ENCODE measurements at places on chromosomes 2 and 18.

GRCh38 chr18:50008306-50008705 is 186.6 kb downstream of the MYO5B start:
- DNase-seq = no peak

- DNase-seq = no peak
These were observed 341.3 kb downstream of the TGIF1 start for GRCh38 chr18:3791238-3791637.

GRCh38 chr18:12255626-12256026 is 1.5 kb downstream of the CIDEA start:
- DNase-seq = no peak

GRCh38 chr18:59742325-59743111 is 45.3 kb upstream of the CCBE1 start:
- DNase-seq = no peak

- no peak for DNase-seq
These were observed 111.9 kb downstream of the NCK2 start for GRCh38 chr2:105856581-105856980.

DNA sequence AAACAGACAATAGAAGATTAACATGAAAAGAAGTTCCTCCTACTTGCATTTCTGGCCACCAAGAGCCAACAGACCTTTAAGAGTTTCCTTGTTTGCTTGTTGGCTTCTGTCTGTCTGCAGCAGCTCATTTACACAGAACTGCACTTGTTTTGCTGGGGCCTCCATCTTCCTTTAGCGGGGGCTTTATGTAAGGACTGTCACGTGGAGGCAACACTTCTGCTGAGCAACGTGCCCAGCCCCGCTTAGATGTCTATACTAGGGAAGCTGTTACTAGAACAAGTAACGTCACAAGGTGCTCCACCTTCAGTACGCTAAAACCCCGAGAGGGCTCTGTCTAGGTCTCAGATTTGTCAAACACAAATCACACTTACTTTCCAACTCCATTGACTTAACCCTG is 104.3 kb upstream of the PXDN start:
- DNase-seq = no peak

DNA sequence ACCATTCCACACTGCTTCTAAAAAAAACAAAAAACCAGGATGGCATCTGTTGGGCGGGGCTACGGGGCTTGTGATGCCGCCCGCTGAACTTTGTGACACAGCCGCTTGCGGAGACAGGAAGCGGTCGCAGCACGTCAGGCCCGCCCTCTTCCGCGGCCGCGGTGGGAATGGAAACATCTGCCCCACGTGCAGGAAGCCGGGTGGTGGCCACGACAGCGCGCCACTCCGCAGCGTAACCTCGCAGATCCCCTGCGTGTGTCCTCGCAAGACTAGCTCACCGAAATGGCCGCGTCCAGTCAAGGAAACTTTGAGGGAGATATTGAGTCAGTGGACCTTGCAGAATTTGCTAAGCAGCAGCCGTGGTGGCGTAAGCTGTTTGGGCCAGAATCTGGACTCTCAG is 168.5 kb downstream of the SUCLG1 start:
- DNase-seq = no peak

GRCh38 chr2:36479406-36479805 is 118.6 kb downstream of the FEZ2 start:
- DNase-seq = no peak

GRCh38 chr2:231535961-231536360 is 5.7 kb upstream of the NMUR1 start:
- no peak for DNase-seq

GRCh38 chr2:128662051-128662471 is 343.4 kb upstream of the HS6ST1 start:
- DNase-seq = no peak

GRCh38 chr2:124911560-124911959 is 886.5 kb downstream of the CNTNAP5 start:
- no peak for DNase-seq

DNA sequence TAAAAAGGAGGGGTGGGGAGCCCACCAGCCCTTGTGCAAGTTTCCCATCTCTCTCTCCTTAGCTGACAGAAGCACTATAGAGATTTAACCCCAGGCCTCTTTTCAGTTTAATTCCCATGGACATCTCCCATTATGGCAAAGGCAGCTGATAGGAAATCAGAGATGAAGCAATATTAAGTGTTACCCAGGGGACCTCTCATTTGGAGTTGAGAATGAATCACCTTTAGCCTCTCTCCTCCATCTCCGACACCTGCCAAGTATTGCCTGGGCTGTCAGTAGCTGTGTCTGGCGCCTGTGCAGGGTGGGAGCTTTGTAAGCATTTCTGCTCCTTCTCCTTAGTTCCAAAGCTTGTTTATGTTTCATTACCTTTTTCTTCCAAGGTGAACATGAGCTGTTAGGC is 109.0 kb downstream of the AQP4 start:
- no peak for DNase-seq

DNA sequence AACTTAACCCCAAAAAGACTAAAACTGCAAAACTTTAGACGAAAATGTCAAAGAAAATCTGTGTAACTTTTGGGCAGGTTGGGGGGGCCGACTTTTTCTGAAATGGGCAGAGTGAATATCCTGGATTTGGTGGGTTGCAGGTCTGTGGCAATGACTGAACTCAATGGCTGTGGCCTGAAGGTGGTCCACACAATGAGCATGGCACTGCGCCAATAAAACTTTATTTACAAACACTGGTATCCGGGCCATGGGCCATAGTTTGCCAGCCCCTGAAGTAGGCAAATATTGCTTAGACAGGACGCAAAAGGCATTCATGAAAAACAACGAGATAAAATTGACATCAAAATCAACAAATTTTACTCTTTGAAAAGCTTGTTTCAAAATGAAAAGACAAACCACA is 66.2 kb downstream of the RTP5 start:
- no peak for DNase-seq

DNA sequence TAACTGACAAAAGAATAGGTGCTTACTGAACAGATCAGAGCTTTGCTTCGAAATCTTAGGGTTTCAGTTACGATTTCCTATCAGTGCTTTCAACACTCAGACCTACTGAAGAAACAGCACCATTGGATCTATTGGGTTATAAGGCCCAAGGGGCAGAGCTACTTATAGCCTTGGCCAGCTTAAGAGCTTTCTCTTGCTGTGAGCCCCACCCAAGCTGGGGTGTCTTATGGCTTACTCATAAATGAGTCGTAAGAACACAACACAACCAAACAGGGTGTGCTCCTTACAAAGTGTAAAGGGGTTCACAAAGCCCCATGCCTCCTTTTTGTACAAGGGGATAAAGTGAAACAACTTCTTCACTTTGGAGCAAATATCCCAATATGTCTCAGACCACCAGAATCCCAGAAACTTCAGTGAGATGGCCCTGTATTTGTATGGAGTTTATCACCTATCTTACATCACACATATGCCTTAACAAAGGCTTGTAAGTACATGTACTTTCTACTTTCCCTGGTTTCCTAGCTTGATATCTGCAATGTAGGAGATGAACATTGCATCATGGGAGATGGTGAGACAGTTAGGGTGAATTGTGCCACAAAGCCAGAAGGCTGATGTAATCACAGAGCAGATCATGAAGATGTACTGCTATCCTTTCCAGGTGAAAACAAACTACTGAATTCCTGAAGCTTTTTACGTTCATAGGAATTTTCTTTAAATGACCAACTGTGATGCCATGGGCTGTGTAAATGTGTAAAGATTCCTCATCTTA is 115.5 kb upstream of the GLI2 start:
- no peak for DNase-seq

DNA sequence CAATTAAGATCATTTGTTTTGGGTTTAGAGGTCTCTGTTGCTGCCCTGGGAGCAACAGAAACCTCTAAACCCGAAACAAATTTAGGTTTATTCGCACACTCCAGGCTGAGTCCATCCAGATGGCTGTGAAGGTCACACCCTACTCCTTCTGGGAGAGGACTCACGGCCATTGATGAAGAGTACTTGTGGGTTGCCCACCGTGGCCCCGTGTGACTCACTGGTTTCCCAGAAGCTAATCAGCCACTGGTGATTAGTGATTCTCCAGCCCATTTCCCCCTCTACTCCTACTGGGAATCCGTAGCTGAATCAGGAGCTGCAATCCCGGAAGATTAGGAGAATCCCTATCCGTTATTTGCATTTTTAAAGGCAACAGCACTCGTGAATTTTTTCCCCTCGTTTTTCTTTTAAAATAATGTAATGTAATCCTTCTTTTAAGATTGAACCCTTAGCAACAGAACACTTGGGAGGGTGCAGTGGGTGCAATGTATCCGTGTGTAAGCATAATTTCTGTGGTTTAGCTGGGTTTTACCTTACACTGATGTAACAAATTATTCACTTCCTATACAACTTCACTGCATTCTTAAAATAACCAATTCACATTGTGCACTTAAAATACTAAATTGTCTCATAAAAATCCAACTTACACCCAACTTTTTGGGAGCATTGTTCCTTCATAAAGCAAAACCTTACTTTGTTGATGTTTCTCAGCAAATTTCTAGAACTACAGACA is 27.5 kb upstream of the EPAS1 start:
- no peak for DNase-seq

GRCh38 chr2:54665436-54665856 is 58.0 kb upstream of the EML6 start:
- DNase-seq = no peak

DNA sequence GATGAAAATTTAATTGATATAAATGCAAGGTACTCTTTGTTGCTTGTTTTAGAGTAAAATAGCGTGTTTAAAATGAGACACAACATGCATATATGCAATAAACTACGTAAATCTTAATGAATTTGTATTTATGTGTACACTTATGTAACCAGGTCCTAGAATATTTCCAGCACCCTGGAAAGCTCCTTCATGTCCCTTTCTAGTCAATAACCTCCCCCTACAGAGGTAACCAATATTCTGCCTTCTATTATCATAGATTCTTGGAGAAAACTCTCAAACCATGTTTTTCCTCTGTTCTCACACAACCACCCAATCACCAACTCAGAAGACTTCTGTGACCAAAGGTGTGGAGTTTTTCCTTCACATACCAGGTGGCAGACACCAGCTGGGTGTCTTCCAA is 79.6 kb upstream of the THUMPD2 start:
- no peak for DNase-seq

GRCh38 chr18:25875551-25876240 is 214.7 kb downstream of the SS18 start:
- DNase-seq = no peak

DNA sequence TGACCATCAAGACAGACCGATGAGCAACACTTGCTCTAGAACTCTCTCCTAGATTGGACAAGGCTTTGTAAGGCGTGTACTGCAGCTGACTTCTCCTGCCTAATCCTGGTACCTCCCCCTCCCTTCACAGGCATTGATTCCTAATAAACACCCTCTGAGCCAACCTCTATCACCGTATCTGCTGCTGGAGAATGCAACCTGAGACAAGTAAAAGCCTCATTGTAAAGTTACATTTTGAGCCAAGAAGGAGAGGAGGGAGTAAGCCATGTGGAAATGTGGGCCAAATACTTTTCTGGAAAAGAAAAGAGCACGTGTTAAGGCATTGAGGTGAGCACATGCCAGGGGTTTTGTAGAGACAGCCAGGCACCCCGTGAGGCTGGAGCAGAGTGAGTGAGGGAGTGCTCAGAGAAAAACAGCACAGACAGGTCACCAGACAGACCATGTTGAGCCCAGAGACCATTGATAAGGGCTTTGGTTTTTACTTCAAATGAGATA is 2.6 kb upstream of the WDFY1 start:
- no peak for DNase-seq

DNA sequence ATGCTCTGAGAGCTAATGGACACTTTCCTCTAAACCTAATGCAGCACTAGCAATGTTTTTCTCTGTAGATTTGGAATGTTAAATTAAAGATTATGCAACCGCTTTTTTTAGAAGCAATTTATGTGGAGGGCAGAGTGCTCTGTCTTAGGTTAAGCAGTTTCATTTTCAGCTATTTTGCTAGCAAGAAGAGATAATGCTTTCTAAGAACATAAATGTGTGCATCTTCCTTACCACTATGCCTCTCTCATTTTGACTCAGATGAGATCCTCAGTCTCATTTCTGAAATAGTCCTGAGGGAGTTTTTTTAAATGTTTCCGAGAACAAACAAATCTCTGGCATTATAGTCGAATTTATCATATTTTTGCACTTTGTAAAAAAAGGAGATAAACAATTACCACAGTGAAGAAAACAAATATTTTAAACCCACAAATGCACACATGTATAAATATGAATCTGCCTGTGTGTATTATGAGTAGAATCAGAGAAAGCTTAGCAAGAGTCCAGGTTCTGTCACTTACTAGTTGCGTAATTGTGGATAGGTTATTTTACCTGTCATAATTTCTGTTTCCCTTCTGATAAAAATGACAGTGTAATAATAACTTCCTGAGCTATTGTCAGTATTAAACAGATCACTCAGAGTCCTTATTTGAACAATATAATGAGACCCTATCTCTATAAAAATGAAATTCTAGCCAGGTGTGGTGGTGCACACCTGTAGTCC is 207.7 kb upstream of the CRIM1 start:
- no peak for DNase-seq

DNA sequence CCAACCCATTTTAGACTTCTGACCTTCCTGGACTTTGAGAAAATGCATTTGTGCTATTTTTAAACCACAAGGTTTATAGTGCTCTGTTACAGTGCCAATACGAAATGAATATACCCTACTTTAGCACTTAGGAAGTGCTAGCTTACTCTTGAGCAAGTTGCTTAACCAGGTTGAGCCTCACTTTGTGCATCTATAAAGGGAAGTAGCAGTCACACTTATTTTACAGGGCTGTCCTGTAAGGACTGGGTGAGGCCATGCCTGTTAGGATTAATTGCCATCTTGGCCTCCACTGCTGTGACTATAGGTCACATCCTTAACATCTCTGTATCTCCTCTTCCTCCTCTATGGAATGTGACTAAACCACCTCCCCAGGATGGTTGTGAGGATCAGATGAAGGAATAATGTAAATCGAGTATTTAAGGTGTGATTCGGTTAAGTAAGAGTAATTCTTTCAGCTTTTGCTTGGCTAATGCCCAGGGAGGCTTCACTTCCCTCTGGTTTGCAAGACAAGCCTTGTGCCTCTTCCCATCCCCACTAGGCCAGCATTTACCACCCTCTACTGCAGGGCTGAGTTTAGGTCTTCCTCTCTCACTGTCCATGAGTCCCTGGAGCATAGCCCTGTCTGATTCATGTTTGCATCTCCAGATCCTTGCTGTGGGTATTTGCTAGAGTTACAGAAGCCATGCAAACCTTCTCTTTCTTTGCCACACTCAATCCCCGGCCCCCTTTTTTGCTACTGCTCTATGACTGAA is 341.2 kb downstream of the ZNF521 start:
- DNase-seq = no peak

GRCh38 chr2:213161759-213162515 is 10.5 kb upstream of the IKZF2 start:
- no peak for DNase-seq

Measured in stimulated activated CD4-positive, alpha-beta T cell treated with anti-CD3 and anti-CD28 coated beads, Interleukin-15, amount 100 ng/mL, for 1 hour (primary cell).